KG1 (cell line): ENCODE measurements at places on chromosomes 3 and 15.

DNA sequence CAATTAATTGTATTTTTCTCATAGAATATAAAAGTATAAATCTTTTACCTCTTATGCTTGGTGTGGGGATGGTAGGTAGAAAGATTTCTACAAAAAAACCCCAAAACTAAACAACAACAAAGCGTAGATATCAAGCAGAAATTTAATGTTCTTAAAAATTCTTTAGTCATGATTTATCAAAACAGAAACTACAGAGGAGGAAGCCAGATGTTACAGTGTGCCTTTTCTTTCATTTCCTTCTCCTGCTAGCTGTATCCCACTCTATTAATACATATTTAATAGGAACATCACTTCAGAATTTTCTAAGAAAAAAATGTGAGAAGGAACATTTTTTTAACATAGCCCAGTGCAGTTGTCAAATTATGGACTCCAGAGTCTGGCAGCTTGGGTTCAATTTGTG is 420.6 kb downstream of the TUSC7 start:
- DNase-seq = no peak

- no peak for DNase-seq
These were observed 91.5 kb downstream of the MYLK start for GRCh38 chr3:123792473-123793201.

DNA sequence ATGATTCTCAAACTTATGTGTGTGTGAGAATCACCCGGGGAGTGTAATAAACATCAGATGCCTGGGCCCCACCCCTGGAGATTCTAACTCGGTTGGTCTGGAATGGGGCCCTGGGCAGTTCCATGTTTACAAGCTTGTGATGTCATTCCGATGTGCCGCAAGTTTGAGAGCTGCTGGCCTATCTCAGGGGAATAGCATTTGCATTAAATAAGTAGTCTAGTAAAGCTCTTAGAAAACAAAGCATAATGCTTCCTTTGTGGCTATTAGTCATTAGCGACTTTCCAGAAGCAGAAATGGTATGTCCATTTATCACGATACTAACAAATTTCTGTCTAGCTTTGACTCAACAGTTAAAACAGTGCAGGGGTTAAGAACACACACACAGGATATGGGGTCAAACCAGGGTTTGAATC is 20.9 kb downstream of the PGBD4 start:
- no peak for DNase-seq

GRCh38 chr3:25783661-25784512 is 644 bp upstream of the NGLY1 start:
- DNase-seq = no peak

GRCh38 chr3:65814845-65815578 is 223.7 kb downstream of the MAGI1 start:
- DNase-seq = no peak

GRCh38 chr3:5918626-5919025 is 731.1 kb downstream of the EDEM1 start:
- no peak for DNase-seq

DNA sequence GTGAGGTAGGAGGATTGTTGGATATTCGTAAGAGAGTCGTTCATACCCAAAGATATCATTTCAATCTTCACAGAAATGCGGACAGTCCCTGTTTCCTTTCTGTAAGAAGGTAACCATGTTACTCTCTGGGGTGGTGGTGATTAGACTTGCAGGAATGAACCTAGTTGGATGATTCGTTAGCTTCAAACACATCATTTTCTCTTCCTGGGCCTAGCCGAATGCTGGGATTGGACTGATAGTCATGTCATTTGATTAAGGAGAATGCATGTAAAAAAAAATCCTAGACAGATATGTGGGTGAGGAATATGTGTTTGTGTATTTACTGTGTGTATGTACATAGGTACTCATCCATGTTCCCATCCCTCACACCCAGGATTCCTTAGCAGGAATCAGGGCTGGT is 12.4 kb downstream of the SLCO3A1 start:
- DNase-seq = no peak

- no peak for DNase-seq
These were observed 135.3 kb downstream of the PCCB start for GRCh38 chr3:136385457-136385856.

DNA sequence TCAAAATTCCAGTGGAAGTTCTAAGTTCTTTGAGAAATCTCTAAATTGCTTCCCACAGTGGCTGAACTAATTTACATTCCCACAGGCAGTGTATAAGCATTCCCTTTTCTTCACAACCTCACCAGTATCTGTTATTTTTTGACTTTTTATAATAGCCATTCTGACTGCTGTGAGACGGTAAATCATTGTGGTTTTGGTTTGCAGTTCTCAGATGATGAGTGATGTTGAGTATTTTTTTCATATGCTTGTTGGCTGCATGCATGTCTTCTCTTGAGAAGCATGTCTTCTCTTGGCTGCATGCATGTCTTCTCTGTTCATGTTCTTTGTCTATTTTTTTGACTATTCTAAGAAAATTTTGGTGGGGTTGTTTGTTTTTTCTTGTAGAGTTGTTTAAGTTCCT is 499.6 kb upstream of the CCDC54 start:
- no peak for DNase-seq

GRCh38 chr15:48675436-48675835 is 29.9 kb upstream of the FBN1 start:
- DNase-seq = no peak

- no peak for DNase-seq
These were observed 2.8 kb downstream of the PLXNB1 start for GRCh38 chr3:48426944-48427629.

DNA sequence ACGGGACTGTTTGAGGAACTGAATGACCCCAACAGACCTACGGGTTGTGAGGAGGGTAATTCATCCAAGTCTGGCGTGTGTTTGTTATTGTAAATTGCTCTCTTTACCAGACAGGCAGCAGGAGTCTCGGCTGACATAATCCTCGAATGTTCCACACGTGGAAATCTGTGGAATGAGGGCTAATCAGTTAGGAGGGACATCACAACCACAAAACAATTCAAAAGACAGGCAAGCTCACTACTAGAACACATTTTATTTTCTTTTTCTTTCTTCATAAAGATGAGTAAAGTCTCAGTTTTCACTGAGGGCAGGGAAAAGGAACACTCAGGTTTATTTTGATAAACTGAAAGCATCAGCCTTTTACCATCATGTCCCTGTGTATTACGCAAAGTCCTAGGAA is 53.8 kb downstream of the GRK7 start:
- DNase-seq = no peak
